ENCODE measurements at places on chromosomes 11 and 22. TPM values are rescaled to one million over a fixed set of nuclear protein-coding genes. Genes with fewer than 3 reads are reported as not detected.

- no peak for DNase-seq
Measured at GRCh38 chr11:48384670-48385069, 18.4 kb upstream of the OR4C5 start.

DNA sequence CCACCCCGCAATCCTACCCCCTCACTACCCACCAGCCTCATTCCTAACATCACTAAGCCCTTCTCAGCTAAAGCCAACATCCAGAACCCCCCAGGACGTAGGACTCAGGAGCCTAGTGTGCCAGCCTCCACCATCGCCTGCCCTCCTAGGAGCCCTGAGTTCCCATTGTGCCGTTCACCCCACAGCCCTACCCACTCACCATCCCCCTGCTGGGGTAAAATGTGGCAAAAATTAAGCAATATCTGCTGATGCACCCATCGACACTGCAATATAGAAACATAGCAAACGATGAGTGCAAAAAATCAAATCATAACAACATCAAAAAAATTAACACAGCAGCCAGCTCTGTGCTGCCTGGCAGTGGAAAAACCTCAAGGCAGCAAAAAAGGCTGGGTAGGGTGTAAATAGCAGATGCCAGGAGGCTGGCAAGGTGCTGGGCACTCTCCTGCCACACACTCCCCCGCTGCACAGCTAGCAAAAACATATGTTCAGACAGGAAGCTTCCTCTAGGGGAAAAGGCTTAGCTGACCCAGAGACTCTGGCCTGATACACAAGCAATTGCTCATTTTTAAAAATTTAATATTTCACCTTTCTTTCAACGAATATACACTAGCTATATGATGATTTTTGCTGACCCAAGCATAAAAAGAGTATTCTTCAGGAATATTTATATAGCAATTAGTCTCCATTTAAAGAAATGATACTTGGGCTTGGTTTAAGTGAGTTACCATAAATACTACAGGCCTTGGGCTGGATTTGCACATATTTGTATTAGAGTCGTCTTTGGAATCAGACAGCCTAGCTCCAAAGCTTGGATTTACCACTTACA is 33.8 kb downstream of the PRDM10 start:
- no peak for DNase-seq

DNA sequence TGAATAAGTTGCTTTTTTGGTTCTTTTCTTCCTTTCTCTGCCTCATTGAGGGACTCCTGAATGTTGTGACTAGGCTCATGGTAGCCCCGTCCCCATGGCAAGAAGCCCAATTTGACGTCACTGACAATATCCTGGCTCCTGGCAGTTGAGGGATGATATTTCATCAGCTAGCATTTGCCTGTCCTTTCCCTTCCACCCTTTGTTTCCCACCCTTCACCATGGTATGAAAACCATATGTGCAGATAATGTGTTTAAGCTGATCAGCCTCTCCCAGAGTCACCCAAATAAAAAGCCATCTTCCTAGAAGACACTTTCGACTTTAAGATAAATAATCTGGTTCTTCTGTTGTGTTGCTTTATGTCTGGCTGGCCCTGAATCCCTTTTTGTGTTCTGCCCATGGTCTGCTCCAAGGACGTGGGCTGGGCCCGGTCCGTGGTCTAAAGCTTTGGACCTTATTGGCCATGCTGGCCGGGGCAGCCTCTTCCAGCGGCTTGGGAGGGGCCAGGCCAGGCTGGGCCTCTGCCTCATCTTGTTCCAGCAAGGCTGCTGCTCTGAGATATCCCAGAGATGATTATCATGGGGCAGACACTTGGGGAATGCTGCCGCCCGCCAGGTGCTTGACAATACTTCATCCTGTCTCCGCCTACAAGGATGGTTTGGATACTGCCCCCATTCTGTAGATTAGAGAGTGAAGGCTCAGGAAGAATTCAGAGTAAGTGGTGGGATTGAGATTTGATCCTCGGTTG is 5.1 kb downstream of the TSPAN18 start:
- DNase-seq = no peak

- no peak for DNase-seq
Measured at GRCh38 chr11:56922421-56922820, 66.3 kb upstream of the OR5AK2 start.

DNA sequence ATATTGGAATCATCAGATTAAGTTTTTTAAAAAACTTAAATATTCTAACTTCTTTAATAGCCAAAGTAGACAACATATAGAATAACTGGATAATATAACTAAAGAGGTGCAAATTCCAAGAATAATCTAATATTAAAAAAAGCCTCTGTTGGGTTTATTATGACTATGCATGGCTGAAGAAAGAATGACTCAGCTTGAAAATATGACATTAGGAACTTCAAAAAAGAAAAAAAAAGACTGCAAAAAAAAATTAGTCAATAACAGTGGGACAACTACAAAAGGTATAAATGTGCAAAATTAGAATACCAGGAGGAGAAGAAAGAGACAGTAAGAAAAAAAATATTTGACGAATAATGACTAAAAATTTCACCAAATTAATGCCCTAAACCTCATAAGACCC is 1178.0 kb downstream of the JRKL start:
- no peak for DNase-seq

GRCh38 chr11:6611092-6611962 is 689 bp downstream of the TAF10 start:
- no peak for DNase-seq

GRCh38 chr22:29481265-29482000 is 1.4 kb downstream of the NEFH start:
- no peak for DNase-seq

DNA sequence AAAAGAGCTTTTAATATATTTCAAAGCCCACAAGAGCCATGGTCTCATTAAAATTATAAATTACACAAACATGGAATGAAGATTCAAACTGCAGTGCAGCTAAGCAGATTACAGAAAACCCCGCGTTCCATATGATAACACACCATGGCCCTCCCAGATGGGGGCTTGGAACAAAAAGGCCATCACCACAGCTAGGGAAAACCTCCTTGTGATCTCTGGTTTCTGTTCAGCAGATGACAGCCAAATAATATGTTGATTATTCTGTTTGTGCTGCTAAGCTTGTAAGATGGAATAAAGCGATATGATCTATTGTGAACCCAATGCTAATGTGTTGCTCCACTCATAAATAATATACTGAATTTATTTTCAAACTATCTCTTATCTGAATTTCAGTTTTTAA is 28.5 kb downstream of the IMMP1L start:
- DNase-seq = no peak

GRCh38 chr22:44402196-44403111 is 89.7 kb upstream of the SHISAL1 start:
- no peak for DNase-seq

DNA sequence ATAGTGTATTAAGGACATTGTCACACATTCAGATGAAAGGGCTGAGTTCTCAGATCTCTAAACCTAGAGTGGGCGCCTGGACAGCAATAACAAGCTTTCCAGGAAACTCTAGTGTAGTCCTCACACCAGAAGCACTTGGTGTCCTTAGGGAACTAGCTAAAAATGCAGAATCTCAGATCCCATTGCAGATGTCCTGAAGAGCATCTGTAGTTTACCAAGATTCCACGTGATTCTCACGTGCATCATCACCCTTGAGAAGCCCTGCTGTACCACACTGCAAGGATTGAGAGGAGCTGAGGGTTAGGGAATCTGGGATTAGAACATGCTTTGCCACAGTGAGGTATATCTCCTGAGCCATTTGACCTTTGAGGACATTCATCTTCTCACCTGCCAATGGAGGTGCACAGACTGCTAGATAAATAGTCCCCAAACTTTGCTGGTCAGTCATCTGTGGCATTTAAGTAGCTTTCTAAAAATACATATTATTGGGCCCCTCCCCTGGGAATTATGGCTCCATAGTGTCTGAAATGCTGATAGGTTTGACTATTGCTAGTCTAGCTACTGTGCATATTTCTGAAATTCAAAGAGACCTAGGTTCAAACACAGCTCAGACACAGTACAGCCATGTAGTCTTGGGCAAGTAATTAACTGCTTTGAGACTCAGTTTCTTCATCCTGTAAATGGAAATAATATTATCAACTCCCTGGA is 1068.9 kb downstream of the OPCML start:
- DNase-seq = no peak

DNA sequence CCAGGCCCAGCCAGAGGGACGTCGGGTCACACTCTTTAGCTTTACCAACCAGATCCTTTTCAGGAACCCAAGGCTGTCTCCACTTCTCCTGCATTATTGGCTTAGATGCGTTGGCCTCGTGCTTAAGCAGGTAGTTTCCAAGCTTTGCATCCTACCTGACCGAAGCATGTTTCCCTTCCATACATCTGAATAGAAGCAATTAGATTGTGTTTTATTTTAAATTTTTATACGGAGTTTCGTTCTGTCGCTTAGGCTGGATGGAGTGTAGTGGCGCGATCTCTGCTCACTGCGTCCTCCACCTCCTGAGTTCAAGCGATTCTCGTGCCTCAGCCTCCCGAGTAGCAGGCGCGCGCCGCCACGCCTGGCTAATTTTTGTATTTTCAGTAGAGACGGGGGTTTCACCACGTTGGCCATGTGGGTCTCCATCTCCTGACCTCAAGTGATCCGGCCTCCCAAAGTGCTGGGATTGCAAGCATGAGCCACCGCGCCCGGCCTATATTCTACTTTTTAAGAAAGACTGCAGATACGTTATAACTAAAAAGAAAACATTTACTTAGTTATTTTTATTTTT is 677 bp downstream of the DYNC2H1 start:
- DNase-seq = no peak

DNA sequence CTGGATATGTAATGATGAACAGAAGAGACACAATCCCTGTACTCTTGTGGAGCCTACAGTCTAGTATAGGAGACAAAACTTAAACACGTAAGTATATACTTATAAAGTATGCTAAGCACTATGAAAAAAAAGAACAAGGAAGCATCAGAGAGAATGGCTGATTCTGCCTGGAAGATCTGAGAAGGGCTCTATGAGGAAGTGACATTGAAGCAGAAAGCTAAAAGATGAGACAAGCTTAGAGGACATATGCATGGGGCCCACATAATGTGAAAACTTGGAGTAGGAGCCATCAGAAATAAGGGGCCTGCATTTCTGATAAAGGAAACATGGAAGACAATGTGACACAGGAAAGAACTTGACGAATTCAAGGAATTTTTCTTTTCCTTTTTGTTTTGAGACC is 16.6 kb downstream of the SAA1 start:
- DNase-seq = no peak

DNA sequence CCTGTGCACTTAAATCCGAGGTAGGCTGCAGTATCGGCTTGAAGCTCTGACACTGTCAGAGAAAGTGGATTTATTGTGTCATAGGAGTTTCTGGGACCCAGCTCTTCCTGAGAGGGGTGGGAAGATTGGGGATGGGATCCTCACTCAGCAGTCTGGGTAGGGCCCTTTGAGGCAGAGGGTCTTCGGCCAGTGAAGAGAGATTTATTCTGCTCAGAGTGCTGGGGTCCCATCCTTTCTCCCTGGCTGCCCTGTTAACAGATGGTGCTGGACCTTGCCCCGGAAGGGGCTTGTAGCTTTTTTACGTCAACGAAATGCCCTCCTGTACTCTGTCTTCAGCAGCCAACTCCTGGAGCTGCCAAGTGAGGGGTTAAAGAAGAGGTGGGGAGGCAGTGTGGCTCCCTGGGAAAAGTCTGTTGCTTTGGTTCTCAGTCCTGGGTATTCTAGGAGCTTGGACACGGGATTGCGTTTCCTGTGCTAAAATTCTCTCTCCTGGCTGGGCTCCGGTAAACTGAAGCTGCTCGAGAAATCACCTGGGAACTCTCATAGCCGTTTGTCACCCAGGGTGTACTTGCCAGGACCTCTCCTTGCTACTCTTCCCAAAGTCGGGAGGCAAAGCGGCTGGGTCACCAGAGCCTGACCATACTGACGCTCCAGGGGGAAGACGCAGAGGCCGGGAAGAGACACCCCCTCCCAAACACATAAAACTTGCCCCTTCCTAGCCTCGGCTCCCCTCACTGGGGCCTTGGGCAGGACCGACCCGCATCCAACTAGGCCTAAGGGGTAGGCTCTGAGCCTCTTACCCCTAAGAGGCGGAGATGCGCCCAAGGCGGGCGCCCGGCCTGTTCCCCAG is 806 bp upstream of the SMDT1 start:
- DNase-seq = no peak

- DNase-seq = no peak
Measured at GRCh38 chr22:45836418-45837169, 140.4 kb downstream of the WNT7B start.

GRCh38 chr11:71450939-71451338 is 2.1 kb upstream of the NADSYN1 start:
- DNase-seq = no peak

DNA sequence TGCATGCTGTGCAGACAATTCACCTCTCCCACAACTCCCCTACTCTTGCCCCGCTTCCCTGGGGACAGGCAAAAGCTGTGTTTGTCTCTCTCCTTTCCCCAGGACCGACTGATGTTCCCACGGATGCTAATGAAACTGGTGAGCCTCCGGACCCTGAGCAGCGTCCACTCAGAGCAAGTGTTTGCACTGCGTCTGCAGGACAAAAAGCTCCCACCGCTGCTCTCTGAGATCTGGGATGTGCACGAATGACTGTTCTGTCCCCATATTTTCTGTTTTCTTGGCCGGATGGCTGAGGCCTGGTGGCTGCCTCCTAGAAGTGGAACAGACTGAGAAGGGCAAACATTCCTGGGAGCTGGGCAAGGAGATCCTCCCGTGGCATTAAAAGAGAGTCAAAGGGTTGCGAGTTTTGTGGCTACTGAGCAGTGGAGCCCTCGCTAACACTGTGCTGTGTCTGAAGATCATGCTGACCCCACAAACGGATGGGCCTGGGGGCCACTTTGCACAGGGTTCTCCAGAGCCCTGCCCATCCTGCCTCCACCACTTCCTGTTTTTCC is 1.4 kb upstream of the MADD start:
- no peak for DNase-seq

GRCh38 chr11:94519478-94520084 is 7.3 kb downstream of the C11orf97 start:
- DNase-seq = no peak

GRCh38 chr11:110763249-110764011 is 51.2 kb upstream of the ARHGAP20 start:
- DNase-seq = no peak

GRCh38 chr11:44282620-44283019 is 27.3 kb downstream of the ALX4 start:
- DNase-seq = no peak

TALDO1 gene
- 283 TPM for total RNA-seq

GGT1 gene
- 61.0 TPM for total RNA-seq

SHANK3 gene
- 0.05 TPM for total RNA-seq

GGA1 gene
- total RNA-seq = 70.8 TPM

FHIP1B gene
- 19.3 TPM for total RNA-seq

NAALAD2 gene
- not detected for total RNA-seq

PVALB gene
- total RNA-seq = not detected

TMPRSS4 gene
- not detected for total RNA-seq

MOV10L1 gene
- total RNA-seq = not detected

CD3D gene
- total RNA-seq = 491 TPM

OR51E2 gene
- not detected for total RNA-seq

TYR gene
- not detected for total RNA-seq

OR5P2 gene
- total RNA-seq = not detected

MPZL2 gene
- 15.9 TPM for total RNA-seq

ETS1 gene
- 609 TPM for total RNA-seq

CHRM1 gene
- total RNA-seq = not detected

OR51B2 gene
- total RNA-seq = not detected

RPL3 gene
- 1,905 TPM for total RNA-seq

PATZ1 gene
- 31.5 TPM for total RNA-seq

TRIM51G gene
- not detected for total RNA-seq

Data from activated T-helper 1 cell treated with anti-CD3 and anti-CD28 coated beads, Interleukin-12 subunit alpha, Interleukin-12 subunit beta, Interleukin-2, Interleukin-4 antibody, amounts not matched to agents 30 ng/mL and 10 ng/mL and 1 ng/mL, durations not matched to agents 14 hours and 24 hours and 36 hours (primary cell).